Kidney (tissue), 22 donors: ENCODE measurements at places on chromosomes 6 and 20. TPM values are rescaled to one million over a fixed set of nuclear protein-coding genes. Genes with fewer than 3 reads are reported as not detected.

HTR1B gene
- 0.26 TPM for polyA plus RNA-seq

WFDC12 gene
- polyA plus RNA-seq, result not detected

RAET1E gene
- polyA plus RNA-seq, result 3.1 TPM

DNA sequence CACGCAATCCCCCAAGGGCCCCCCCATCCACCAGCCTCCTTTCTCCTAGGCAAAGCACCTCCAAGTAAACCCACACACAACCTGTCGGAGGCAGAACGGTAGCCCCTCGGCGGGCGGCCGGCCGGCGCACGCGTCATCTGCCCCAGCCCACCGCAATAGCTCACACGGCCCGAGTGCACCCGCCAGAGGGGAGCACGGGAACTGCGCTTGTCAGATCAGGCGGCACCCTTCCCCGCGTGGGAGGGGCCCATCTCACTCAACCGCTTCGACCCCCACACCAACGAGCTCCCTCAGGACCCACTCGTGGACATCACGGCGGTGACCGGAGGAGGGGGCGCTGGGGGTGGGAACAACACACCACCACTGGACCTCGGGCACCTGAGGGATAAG is 767.9 kb upstream of the DEFB115 start:
- DNase-seq, result no peak

DNA sequence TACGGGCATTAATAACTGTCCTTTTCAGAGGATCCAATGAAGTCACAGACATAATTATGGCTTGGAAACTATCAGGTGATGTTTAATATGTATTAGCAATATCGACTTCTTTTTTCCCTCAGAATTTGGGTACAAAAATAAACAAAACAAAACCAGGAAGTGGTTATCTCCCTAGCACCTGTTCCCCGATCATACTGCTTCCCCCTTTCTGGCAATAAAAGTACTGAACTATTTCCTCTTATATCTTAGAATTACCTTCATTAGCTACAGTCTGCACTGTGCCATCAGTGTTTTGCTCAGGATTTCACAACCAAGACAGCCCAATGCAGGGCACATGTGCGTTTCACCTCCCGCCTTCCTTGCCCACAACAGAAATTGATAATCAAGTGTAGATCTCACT is 216.9 kb upstream of the BTBD3 start:
- no peak for DNase-seq

GRCh38 chr20:43959079-43959919 is 44.6 kb downstream of the TOX2 start:
- no peak for DNase-seq

DNA sequence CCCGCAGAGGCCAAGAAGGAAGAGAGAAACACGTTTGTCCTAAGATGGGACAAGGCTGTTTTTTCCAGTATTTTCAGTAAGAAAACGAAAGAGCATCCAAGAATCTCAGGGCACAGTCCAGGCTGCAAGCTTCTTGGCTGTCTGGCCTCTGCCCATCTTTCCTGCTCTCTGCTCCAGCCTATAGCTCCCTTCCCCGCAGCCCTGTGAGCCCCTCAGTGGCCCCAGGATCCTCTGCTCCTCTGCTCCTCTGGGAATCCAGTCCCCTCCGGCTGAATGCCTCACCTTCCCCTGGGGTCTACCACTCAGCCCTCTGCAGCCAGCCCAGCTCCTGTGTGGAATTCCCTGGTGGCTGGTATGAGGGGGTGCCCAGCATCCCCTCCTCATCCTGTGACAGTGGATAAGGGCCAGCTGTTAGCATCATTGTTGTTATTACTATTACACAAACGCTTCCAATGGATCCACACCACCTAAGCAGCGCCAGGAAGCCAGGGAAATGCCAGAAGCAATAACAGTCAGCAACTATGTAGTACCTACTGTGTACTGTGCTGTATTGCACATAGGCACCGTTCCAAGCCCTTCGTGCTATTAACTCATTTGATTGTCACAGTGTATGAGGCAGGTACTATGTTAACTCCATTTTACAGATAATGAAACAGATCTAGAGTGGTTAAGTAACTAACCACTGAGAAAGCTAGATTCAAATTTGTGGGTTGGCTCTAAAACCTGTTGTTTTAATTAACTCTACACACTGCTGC is 60.3 kb upstream of the PTPN1 start:
- no peak for DNase-seq

GRCh38 chr6:30857112-30857511 is 27.2 kb upstream of the DDR1 start:
- DNase-seq, result no peak

DNA sequence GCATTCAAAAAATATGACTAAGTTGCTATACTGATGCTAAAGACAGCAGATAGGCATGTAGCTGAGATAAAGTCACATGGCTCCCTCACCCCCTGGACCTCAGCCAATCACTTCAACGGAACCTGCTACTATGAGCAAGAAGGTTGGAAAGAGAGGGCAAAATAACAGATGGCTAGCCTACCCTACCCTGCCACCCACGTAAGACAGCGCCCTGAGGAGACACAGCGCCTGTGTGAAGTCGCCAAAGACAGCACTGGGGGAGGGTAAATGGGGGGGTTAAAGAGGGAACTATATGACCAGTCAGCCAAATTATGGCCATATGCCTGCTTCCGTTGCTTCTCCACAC is 163.2 kb downstream of the RALGAPA2 start:
- no peak for DNase-seq

GRCh38 chr20:61487346-61487996 is 235.4 kb downstream of the CDH4 start:
- no peak for DNase-seq

DNA sequence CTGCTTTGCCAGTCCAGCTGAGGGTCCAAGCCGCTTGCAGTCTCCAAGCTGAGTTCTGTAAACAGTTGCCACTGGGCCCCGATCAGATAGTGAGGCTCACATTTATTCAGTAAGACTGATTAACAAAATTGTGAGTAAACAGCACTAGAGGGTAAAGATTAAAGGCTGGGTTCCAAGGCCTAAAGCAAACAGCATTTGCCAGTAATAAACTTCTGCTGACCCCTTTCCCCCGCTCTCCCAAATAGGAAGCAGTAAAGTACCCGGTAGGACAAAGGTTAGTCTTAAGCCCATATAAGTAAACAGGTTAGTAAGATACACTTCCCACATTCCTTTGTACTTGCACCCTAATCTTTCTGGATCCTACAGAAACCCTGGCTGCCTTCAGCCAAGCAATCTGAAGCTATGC is 181.8 kb downstream of the MEI4 start:
- no peak for DNase-seq

DNA sequence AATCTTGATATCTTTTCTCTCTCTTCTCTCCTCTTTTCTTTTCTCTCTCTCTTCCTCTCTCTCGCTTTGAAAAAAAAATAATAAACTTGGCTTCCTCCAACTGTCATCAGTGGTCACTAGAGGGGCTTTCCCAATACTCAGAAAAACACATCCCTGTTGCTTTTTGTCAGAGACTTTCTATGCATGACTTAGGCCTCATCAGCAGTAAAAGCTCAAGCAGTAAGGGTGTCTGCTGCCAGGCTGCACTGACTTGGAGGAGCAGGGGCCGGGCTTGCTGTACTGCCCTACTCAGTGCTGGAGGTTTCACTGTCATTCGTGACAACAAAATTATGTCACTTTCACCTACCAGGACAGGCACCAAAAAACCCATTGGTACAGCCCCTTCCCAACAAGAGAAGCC is 272.0 kb downstream of the ADGB start:
- DNase-seq, result no peak

DNA sequence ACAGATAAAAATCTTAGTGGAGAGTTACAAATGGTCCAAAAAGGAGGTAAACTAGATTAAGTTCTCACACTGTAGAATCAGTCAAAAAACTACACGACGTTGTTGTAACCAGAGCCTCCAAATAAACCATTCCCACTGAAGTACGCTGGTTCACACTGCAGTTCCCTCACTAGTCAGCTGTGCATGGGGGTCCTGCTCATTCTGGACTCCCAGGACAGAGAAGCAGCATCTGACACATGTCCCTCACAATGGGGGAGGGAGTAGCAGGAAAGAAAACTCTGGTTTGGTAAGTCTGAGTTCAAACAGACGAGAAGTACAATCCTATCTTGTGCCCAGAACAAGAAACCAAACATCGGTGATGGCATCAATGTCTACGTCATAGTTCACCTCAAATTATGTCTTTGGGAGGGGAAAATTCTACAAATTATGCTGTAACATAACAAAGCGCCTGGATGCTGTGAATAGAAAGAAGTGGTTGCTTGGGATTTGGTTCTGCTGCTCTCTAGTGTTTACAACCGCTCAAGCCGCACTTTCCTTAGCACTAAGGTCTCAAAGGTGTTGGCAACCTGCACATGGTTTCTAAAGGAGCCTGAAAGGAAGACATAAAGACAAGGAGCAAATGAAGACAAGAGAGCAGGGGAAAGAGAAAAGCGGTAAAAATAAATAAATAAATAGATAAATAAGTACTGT is 208.0 kb downstream of the GMDS start:
- DNase-seq, result peak; percentile 50
